Activated naive CD8-positive, alpha-beta T cell treated with anti-CD3 and anti-CD28 coated beads, Interleukin-2, amount 50 U/mL, for 16 hours (primary cell): ENCODE measurements at places on chromosomes 12 and 14.

DNA sequence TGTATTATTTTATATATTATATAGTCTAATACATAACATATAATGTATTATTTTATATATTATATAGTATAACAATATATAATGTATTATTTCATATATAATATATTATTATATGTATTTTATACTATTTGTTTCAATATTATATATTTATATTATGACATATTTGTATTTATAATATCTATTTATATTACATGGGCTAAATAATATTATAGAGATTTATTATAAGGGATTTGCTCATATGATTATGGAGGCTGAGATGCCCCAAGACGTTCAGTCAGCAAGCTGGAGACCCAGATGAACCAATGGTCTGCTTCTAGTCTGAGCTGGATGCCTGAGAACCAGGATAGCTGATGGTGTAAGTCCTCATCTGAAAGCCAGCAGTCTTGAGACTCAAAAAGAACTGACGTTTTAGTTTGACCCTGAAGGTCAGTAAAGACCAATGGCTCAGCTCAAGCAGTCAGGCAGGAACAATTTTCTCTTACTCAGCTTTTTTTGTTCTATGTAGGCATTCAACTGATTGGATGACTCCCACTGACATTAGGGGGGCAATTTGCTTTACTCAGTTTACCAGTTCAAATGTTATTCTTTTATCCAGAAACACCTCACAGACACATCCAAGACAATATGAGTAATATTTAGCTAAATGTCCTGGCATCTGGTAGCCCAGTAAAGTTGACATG is 130.4 kb downstream of the FLRT2 start:
- no peak for DNase-seq

- DNase-seq: no peak
These were observed 42.2 kb downstream of the EGLN3 start for GRCh38 chr14:33908540-33909223.

- no peak for DNase-seq
These were observed 112.6 kb downstream of the PRMT8 start for GRCh38 chr12:3603576-3603975.

- DNase-seq: no peak
These were observed at the start of gene DTX1 for GRCh38 chr12:113056631-113057488. TSS of gene DTX1 (plus strand) at chr12:113056730. CDS start at chr12:113058193, 1,463 bp downstream.

DNA sequence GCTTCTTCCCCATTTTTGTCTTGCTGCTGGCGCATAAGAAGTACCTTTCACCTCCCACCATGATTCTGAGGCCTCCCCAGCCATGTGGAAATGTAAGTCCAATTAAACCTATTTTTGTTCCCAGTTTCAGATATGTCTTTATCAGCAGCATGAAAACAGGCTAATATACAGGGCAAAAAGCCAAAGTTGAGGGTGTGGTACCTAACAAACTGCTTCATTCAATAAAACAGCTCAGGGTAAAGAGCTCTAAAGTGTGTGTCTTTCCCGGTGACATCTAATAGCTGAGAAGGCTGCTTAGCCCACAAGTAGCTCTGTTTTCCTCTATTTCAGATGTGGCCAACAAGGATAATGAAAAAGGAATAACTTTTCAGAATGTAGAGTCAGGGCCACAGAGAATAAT is 76.7 kb upstream of the SLC8A3 start:
- DNase-seq: no peak
